Peyer's patch (tissue), 4 donors: ENCODE measurements at places on chromosomes 4 and X.
A peak's percentile ranks its signal among the peaks of the same experiment; 100 is the strongest.

DNA sequence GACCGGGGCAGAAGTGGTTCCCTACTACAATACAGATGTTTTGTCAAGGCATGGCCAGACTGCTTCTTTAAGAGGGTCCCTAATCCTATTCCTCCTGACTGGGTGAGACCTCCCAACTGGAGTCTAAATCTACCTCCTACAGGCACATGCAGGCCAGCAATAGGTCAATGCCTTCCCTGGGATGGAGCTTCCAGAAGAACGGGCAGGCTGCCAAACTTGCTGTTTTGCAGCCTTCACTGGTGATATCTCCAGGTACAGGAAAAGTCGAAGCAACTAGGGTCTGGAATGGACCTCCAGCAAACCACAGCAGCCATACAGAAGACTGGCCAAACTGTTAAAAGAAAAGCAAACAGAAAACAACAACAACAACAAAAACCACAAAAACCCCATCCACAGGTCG is 678.4 kb upstream of the DIAPH2 start:
- DNase-seq, result no peak

DNA sequence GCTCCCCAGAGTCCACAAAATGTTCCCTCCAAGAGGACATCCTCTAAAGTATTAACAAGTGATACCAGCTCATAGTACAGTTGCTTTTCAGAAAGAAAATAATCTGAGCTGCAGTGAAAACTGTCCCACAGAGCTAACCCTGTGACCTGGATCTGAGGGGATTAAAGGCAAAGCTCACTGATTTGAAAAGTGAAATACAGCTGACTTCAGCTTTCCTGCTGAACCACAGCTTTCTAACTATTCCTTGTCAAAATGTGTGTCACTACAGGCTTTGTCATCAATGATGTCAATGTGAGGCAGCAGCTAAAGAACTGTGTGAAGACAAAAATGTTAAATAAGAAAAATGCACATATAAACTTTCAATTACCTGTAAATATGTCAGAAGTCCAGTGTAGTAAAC is 36.9 kb downstream of the DCHS2 start:
- DNase-seq, result no peak

- no peak for DNase-seq
Measured at GRCh38 chrX:21781976-21782375, 24.1 kb upstream of the SMPX start.

- DNase-seq, result no peak
Measured at GRCh38 chr4:99811117-99811516, 5.5 kb upstream of the DAPP1 start.

DNA sequence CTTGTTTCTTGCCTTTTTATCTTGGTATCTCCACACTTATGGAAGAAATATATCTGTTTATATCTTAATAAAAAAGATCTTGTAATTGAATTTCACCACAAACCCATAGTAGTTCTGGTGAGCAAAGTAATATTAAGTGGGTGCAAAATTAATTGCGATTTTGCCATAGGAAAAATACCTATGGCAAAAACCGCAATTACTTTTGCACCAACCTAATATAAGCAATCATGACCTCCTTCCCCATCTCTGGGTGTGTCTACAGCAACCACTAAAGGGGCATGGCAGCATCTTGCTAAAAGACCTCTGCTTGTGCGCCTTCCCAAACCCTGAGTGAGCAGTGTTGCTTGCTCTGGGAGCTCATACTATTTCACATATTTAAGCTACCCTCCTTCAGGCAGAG is 124.2 kb upstream of the GUCY1A1 start:
- DNase-seq, result no peak

- DNase-seq, result no peak
Measured at GRCh38 chr4:58368221-58368620, 1258.0 kb upstream of the IGFBP7 start.

- no peak for DNase-seq
Measured at GRCh38 chr4:156495091-156495490, 476.5 kb downstream of the PDGFC start.

DNA sequence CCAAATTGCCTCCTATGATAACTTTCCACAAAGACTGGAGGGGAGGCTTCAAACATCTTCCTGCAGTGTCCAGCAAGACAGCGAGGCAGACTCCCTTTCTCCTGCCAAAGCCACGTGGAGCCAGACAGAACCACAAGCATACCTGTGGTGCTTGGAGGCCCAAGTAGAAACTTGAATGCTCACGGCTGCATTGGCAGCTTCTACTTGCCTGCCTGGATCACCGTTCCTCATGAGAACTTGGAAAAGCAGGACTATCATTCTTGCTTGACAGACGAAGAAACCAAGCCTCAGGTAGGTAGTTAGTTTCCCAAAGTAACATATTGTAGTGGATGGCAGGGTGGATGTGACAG is 216.3 kb upstream of the SFRP2 start:
- DNase-seq, result no peak

DNA sequence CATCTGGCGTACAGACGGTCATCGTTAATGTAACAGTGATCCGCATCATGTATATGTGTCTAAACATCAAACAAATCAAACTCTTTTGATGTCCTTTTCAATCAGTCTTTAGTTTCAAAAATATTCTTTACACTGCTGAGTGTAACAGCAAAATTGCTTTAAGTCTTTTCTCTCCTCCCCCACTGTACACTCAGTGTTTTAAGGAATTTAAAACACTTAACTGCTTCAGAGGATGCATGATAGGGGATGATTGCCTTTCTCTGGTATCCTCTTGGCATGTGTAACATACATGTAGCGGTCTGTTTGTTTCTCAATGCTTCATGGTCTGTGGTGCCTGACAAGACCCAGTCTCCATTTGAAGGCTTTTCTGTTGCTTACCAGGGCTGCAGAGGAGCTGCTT is 41.6 kb downstream of the LIMCH1 start:
- DNase-seq, result no peak

DNA sequence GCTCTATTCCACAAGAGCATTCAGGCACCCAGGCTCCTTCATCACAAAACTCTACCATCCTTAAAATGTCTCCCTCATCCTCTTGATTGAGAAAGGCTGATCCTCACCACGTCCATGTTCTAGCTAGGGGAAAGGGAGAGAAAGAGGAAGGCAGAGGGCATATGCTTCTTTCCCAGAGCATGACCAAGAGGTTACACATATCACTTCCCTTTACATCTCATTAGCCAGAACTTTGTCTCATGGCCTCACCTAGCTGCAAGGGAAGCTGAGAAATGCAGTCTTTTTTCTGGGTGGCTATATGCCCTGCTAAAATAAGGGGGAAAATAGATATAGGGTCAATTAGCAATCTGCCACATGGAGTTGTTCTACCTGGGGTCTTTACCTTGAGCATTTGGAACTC is 42.7 kb downstream of the LONRF3 start:
- no peak for DNase-seq

DNA sequence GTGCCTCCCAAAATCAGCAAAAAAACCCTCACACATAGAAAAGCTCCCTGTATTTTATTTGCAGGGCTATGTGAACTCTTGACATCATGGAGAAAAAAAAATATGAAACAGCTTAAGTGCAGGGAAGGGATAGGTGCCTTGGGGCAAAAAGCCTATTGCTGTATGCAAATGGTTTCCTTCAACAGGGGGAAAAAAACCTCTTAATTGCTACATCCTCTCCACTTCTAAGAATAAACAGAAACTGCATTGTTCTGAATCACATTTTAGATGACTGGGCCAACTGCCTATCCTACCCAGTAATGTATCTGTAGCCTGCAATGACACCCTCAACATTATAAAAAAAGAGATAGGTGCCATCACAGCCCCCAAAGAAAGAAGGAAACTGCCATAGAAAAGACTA is 229.4 kb upstream of the GALNTL6 start:
- DNase-seq, result no peak

GRCh38 chr4:56040842-56041241 is 92.1 kb downstream of the CEP135 start:
- no peak for DNase-seq

DNA sequence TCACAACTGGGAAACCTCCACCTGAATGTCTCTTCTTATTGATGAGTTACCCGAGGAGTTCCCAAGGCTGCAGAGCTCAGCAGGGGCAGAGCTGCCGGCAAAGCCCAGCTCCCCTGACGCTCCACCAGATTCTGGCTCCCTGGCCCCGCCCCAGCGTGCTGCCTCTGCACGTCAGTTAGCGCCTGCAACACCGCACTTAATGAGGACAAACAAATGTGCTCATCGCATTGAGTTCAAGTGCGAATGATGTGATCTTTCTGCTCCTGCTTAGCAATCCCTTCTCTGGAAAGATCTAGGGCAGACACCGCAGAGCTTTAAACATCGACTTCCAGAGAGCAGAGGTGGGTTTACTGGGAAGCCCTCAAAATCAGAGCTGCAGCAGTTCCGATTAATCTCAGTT is 55.5 kb upstream of the FBXW7 start:
- DNase-seq, result peak; percentile 67

DNA sequence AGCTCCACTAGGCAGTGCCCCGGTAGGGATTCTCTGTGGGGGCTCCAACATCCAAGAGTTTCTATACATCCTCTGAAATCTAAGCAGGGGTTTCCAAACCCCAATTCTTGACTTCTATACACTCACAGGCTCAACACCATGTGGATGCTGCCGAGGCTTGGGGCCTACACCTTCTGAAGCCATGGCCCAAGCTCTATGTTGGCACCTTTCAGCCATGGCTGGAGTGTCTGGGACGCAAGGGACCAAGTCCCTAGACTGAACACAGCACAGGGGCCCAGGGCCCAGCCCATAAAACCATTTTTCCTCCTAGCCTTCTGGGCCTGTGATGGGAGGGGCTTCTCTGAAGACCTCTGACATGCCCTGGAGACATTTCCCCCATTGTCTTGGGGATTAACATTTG is 511.8 kb downstream of the TRAM1L1 start:
- no peak for DNase-seq

GRCh38 chr4:150582146-150582872 is at the start of gene MAB21L2:
Gene MAB21L2 (plus strand): TSS chr4:150582151. CDS start chr4:150583030, 879 bp downstream.
- no peak for DNase-seq

DNA sequence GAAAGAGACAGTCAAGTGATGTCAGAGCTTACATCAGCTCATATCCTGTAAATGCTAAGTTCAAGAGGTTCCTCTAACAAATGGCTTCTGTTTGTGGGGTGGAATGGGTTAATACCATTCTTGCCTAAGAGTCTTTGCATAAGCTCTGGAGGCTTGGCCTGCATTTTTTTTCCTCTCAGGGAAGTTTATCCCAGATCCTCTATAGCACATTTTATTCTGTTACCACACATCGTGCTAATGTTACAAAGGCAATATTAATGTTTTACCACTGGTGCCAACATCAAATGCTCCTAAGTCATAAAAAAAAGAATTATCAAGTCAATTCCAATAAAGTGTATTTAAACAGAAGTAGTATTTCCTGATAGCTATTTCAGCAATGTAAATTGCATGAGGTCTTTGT is 2.9 kb upstream of the ADH6 start:
- no peak for DNase-seq

- no peak for DNase-seq
Measured at GRCh38 chrX:38515291-38515690, 46.1 kb upstream of the TSPAN7 start.
